ENCODE measurements at places on chromosomes 4 and X.

DNA sequence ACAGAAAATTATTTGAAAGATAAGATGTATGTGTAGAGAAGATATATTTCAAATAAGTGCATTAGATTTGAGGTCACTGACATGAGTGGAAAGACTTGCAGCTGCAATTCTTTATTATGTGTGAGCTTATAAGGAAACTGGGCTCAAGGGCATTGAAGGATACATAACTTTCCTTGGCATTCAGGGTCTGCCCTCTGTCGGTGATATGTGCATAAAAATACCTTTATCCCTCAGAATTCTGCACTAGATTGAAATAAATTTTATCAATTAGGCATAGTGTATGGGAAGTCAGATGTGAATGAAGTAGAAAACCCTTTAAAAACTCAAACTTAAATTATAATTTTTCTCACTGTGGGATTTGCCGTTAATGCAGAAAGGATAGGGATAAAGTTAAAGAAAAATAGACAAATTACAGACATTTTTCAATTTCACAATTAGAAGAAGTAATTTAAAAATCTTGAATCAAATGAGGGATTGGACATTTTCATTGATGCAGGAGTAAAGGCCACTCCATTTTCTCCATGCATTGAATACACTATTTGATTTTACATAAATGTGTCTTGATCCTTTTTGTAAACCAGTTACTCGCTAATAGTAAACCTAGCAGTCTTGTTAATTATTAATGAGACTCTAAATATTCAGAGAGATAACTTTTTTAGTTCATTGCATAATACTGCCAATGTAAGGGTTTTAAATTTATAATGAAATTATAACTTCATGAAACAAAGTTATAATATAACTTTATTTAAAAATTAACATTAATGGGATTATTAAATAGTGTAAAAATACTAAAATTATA, 21.0 kb upstream of the ETNPPL start:
- DNase-seq, result no peak

GRCh38 chrX:153029162-153029561, 27.1 kb upstream of the PNMA3 start:
- DNase-seq, result no peak

DNA sequence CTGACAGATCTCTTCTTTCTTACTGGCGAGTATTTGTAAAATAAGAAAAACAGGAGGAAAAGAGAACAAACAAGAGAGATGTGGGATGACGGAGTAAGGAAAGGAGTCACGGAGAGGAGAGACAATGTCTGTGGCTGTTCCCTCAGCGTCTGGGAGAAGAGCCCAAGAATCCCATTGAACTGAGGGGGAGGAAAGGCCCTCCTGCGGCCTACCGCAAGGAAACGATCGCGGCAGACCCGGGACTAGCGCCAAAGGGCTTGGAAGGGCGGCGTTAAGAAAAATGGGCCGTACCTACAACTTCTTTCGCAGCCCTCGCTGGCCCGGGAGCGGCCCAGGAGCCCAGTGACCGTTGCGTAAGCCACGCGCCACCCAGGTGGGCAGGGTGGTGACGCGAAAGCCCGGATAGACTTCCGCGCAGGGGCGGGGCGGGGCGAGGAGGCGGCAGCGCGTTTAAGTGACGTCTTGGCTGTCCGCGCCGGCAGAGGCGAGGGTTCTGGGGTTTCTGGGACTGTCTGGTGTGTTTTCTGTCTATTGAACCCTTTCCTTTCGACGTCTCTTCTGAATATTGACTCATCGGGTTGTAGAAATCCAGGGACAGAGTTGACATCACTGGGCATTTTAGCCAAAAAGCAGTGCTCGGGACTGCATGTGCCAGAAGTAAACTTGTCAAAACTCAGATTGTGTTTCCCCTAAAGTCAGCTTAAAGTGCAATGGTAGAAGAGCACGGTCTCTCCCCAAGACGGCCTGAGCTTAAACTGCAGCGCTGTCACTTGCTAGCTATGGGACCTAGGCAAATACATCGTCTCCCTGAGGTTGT, at the start of gene SLC9B1:
SLC9B1 (minus strand) TSS at position 398 of the 817 bp plus-strand sequence. CDS start 27,994 bp downstream, outside the sequence.
- DNase-seq, result peak; percentile 92

GRCh38 chr4:41977709-41978108, 3.8 kb upstream of the DCAF4L1 start:
- no peak for DNase-seq

DNA sequence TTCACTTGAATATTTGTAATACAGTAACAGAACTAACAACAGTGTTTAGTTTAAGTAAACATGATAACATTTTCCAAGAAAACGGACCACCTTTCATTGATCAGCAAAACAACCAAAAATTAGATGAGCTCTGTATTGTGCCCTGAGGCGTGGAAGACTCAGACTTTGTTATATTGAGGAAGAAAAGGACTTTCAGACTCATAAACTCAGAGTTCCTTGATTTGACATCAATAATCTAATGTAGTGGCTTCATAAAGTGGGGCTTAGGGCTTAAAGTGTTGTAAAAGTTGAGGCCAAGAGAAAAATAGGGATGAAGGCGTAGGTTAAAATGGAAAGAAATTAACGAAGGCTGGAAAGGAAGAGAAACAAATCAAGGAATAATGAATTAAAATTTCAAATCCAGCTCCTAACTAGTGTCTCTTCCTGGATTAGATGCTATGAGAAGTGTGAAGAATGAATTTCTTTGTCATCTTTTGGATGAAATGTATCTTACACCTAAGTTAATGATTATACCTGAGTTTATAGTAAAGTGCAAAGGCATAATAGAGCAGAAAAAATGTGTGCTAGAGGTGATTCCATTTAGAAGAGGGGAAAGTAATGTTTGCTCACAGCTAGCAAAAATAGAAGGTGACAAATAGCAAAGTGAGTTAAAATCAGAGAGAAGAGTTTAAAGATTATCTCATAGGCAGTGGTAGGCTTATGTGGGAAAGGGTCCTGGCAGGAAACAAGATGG, 19.8 kb upstream of the GLRA2 start:
- no peak for DNase-seq

- no peak for DNase-seq
These were observed 109.5 kb downstream of the FRYL start for GRCh38 chr4:48670587-48670986.

GRCh38 chr4:114156371-114156770, 176.9 kb upstream of the ARSJ start:
- DNase-seq, result no peak

GRCh38 chrX:25158635-25159034, 142.9 kb upstream of the ARX start:
- no peak for DNase-seq

DNA sequence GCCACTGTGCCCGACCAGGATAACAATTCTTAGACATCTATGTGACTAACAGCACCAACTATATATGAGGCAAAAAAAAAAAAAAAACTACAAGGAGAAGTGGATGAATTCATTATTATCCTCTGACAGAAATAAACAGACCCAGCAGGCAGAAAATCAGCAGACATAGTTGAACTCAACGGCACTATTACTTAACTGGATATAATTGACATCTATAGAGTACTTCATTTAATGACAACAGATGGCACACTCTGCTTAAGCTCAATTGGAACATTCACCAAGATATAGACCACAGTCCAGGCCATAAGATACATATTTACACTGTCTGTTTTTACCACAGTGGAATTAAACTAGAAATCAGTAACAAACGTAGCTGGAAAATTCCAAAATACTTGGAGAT, 13.3 kb downstream of the CLDN22 start:
- no peak for DNase-seq

- DNase-seq, result no peak
These were observed 152.0 kb upstream of the FTHL17 start for GRCh38 chrX:31223817-31224216.

DNA sequence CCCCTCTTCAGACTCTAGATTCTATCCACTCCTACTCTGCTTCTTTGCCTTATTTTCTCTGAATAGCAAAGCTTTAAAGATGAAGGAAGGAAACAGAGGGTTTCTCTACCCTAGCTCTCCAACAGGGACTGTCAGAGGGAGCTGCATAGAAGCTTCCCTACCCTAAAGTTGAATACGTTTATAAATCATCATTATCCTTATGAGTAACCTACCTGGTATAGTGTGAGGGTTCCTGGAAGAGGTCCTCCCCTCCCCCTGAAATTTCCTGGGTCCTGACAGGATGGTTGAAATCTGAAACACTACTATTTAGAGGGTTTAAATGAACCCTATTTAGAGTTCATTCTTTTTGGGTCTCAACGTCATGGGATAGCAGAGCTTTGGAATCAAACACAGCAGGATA, 187.0 kb upstream of the RBPJ start:
- DNase-seq, result no peak

- no peak for DNase-seq
These were observed 591 bp upstream of the ACSL4 start for GRCh38 chrX:109733613-109734083.

DNA sequence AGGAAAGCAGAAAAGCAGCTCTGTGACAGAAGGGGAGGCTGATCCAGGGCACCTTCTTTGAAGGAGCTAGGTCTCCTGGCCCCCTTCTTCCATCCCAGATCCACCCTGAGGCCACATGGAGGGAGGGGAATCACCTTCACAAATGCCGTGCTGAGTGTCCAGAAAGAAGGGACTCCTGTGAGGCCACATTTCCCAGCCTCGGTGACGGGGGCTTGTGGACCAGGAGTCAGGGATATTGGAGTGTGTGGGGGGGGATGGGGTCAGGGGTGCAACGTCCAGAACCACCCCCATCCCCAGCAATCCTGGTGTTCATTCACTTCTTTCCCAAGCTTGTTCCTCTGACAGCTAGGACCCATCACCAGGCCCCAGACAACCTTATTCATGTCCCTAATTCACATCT, 4.7 kb downstream of the TIMM17B start:
- no peak for DNase-seq

GRCh38 chrX:41559235-41560052, 112.3 kb downstream of the NYX start:
- no peak for DNase-seq

Measured in central memory CD4-positive, alpha-beta T cell (primary cell).